ENCODE measurements at places on chromosomes 11 and 22. TPM values are rescaled to one million over a fixed set of nuclear protein-coding genes. Genes with fewer than 3 reads are reported as not detected.

Gene RIC3
- total RNA-seq = 15.8 TPM

Gene LRP4
- total RNA-seq = 0.18 TPM

Gene KLHL35
- total RNA-seq = 0.62 TPM

Gene B4GAT1
- total RNA-seq = 8.5 TPM

Gene IGF2
- total RNA-seq = 8.6 TPM

Gene KBTBD4
- total RNA-seq = 18.4 TPM

Gene KLHDC7B
- 6.4 TPM for total RNA-seq

Gene NFRKB
- 31.0 TPM for total RNA-seq

Gene CUL5
- 34.4 TPM for total RNA-seq

Gene ATP5MG
- 229 TPM for total RNA-seq

Gene NXPE4
- not detected for total RNA-seq

Gene PUS3
- 19.9 TPM for total RNA-seq

DNA sequence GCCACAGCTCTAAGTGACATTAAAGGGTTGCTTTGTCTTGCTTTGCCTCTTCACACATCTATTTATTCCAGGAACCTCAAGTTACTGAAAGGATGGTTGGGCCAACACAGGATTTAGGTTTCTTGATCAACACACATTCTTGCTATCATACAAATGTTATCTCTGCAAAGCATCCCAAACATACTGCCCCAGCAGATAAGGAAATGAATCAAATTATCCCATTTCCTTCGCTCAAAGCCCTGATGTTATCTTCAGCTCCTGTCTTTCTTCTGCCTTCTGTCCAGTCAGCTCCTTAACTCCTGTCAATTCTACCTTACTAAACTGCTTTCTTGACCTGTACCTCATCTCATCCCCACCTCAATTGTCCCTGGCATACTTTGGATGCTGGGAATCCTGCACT is 355.9 kb upstream of the TENM4 start:
- DNase-seq = no peak

DNA sequence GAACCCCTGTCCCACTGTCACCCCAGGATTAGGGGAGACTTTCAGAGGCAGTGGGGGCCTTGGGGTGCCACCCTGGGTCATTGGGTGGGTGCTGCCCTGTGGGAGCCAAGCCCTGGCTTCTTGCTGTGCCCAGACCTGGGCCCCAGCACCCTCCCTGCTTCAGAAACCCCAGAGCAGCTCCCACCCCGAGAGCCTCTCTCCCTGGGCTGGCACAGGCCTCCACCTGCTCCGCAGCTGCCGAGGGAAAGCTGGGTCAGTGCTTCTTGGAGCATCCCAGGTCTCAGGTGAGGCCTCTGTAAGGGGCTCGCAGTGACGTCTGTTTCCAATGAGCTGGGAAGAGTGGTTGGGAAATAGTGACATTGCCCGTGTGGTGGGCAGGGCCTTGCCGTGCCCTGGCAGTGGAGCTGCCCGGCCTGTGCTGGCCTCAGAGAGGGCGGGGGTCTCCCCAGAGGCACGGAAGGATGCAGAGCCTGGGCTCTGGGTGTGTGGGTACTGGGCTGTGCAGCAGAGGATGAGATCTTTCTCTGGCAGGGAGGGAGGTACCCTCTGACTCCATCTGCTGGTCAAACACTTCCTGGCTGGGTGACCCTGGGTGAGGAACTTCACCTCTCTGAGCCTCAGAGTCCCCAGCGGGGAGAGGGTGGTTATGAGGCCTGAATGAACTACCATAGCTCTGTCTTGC is 23.0 kb downstream of the C22orf23 start:
- peak; percentile 36 for DNase-seq

GRCh38 chr22:31846161-31847115 is 92.6 kb downstream of the DEPDC5 start:
- DNase-seq = peak; percentile 32

DNA sequence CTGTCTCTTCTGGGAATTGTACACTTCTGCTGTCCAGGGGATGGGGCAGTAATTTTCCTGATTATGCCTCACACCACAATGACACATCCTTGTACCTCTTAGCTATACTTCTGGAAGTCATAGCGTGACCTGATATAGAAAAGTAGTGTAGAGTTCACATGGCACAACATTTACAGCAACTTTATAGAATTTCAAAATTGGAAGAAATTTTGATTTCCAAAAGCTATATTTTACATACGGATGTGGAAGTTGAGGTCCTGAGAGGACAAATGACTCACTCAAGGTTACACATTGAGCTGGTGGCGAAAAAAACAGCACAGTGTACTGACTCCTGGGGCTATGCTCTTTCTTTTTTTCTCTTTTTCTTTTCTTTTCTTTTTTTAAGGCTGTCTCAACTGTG is 6.3 kb upstream of the CYP2R1 start:
- no peak for DNase-seq

- DNase-seq = no peak
These were observed 36.6 kb upstream of the PCF11 start for GRCh38 chr11:83120327-83120726.

DNA sequence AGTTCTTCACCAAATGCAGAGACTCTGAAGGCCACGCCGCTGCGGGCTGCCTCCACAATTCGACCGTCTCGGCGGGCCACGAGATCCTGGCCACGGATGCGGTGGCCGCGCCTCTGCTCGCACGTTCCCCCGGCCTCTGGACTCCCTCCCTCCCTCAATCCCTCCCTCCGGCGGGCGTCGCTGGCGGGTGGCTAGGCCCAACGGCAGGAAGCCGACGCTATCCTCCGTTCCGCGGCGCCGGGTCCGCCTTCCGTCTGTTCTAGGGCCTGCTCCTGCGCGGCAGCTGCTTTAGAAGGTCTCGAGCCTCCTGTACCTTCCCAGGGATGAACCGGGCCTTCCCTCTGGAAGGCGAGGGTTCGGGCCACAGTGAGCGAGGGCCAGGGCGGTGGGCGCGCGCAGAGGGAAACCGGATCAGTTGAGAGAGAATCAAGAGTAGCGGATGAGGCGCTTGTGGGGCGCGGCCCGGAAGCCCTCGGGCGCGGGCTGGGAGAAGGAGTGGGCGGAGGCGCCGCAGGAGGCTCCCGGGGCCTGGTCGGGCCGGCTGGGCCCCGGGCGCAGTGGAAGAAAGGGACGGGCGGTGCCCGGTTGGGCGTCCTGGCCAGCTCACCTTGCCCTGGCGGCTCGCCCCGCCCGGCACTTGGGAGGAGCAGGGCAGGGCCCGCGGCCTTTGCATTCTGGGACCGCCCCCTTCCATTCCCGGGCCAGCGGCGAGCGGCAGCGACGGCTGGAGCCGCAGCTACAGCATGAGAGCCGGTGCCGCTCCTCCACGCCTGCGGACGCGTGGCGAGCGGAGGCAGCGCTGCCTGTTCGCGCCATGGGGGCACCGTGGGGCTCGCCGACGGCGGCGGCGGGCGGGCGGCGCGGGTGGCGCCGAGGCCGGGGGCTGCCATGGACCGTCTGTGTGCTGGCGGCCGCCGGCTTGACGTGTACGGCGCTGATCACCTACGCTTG is at the start of gene FUT4:
FUT4 (plus strand) TSS at position 227 of the 951 bp plus-strand sequence; CDS start at position 440, 213 bp downstream.
- DNase-seq = peak; percentile 87

DNA sequence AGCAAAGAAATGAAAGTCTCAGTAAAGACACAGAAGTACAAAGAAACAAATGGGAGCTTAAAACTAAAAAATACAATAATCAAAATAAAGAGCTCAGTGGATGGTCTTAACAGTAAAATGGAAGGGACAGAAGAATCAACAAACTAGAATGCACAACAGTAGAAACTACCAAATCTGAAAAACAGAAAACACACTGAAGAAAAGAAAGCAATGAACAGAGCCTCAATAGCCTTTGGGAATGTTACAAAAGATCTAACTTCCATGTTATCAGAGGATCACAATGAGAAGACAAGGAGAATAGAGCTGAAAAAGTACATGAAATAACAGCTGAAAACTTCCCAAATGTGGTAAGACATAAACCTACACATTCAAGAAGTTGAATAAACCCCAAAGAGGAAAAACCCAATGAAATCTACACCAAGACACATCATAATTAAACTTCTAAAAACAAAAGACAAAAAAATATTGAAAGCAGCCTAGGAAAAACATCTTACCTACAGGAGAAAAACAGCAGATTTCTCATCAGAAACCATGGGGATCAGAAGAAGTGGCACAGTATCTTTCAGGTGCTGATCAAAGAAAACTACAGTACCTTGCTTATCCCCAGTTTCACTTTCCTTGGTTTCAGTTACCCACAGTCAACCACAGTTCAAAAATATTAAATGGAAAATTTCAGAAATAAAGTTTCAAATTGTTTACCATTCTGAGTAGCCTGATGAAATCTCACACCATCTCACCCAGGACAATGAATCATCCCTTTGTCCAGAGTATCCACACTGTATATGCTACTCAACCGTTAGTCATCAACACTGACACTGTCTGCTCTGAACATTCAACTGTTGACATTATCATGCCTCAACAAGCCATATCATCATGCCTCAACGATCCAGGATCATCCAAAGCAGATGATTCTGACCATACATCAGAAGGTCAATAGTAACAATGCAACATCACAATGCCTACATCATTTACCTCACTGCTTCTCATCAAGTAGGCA is 22.2 kb downstream of the RRAS2 start:
- DNase-seq = no peak

- no peak for DNase-seq
These were observed 106.2 kb upstream of the RASSF10 start for GRCh38 chr11:12902791-12903486.

DNA sequence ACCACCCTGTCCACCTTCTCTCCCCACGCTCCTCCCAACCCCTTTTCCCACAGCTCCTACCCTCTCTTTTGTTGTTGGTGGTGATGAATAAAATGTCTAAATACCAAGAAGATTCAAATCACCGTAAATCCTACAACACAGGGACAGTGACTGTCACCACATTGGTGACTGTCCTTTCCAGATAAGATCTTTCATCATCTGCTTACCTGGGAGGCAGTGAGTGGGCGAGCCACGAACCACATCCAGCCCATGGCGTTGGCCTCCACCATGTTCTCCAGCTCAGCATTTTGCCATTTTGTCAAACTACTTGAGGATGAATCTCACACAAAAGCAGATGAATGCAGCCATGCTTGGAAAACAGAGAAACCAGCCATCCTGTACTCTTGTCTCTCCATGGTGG is 6.7 kb upstream of the CYTH4 start:
- peak; percentile 86 for DNase-seq

- no peak for DNase-seq
These were observed 40.3 kb upstream of the ATXN10 start for GRCh38 chr22:45631140-45631840.

DNA sequence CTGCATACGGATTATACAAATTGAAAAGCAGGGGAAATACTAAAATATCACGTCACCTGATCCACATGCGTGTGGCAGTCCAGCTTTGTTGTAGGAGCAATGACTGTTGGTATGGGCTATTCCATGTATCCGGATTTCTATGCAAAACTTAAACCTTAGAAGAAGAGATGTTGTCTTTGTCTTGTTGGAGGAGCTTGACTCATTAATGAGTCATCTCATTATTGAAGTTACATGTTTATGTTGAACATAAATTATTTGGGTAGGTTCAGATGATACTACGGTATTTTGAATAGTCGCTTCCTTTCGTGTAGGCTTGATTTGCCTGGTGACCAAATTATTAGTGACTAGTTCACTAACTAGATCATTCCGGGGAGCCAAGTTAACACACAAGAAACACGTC is 806 bp upstream of the SAAL1 start:
- no peak for DNase-seq

GRCh38 chr11:128618603-128619002 is 31.2 kb upstream of the ETS1 start:
- no peak for DNase-seq

DNA sequence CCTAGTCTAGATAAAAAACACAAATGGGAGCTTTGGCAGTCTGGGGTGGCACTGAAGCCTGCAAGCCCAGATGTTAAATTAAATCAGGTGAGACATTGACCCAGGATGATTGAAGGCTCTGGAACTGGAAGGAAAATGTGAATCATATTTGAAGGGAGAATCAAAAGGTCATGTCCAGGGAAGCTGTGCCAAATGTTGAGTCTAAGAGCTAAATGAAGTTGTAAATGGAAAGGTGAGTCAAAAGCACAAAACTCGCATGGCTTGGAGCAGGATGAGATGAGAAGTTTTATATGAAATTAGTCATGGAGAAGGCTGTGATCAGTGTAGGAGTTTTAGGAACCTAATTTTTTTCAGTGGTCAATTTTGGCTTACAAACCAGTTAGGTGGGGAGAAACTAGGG is 301.1 kb downstream of the BLID start:
- DNase-seq = no peak

- no peak for DNase-seq
These were observed 9.1 kb downstream of the FLRT1 start for GRCh38 chr11:64044730-64045393.

DNA sequence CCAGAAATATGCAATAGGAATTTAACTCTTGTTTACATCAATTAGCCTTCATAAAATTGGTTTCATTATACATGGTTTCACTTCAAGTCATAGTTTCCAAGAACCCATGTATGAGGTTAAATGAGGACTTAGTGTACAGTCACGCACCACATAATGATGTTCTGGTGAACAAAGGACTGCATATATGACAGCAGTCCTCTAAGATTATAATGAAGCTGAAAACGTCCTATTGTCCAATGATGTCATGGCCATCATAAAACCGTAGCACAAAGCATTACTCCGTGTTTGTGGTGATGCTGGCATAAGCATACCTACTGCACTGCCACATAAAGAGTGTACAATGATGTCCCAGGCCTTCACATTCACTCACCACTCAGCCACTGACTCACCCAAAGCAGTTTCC is 31.1 kb downstream of the SMCO4 start:
- peak; percentile 37 for DNase-seq

DNA sequence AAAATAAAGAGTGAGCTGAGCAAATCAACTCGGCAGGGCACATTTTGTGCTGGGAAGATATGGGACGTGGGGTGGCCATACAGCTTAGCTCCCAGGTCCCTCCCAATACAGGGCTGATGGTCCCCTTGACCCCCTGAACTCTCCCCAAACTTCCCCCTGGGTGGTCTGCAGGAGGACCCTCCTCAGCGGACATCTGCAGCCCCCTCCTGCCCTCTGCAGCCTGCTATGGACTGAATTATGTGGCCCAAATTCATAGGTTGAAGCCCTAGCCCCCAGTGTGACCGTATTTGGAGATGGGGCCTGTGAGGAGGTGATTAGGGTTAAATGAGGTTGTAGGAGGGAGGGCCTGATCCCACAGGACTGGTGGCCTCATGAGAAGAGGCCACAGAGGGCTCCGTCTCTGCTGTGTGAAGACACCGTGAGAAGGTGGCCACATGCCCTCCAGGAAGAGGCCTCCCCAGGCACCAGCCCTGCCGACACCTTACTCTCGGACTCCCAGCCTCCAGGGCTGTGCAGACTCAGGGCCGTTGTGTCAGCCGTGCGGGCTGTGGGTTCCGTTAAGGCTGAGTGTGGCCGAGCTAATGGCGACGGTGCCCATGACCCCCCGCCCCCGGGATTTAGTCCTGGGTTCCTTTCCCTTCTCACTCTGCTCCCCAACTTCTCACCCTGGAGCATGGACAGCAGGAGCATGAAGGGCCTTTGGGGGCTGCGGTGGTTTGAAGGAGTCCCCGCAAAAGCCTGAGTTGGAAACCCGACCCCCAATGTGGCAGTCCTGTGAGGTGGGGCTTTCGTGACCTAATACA is 1042.8 kb downstream of the BRD1 start:
- DNase-seq = no peak

DNA sequence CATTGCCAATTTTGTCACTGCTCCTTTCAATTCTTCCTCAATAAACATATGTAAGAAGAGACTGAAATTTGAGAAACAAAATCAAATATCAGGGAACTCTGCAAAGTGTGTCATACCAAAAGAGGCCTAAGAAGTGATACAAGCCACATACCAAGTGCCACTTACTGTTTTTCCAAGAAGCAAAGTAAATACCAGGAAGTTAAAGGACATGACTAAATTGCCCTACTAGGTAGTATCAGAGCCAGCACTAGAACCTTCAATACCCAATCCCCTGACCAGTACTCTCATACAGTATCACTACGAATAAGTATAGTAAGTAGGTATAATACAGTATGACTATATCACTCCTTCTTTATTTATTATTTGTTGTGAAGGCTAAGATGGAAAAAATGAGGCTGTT is 13.6 kb downstream of the MAML2 start:
- no peak for DNase-seq
